ENCODE measurements at places on chromosomes 1 and 21. TPM values are rescaled to one million over a fixed set of nuclear protein-coding genes. Genes with fewer than 3 reads are reported as not detected.

Gene TNFRSF4
- under 0.01 TPM for total RNA-seq

Gene UBE2U
- total RNA-seq, result not detected

Gene GUCA2A
- not detected for total RNA-seq

Gene UMODL1
- total RNA-seq, result not detected

Gene TMEM82
- total RNA-seq, result not detected

Gene SEC16B
- 1.0 TPM for total RNA-seq

Gene CLDN14
- not detected for total RNA-seq

Gene CBS
- total RNA-seq, result 113 TPM

Gene NBPF10
- 5.1 TPM for total RNA-seq

Gene KPRP
- not detected for total RNA-seq

Gene PDZK1IP1
- total RNA-seq, result not detected

Gene MRPS21
- total RNA-seq, result 53.7 TPM

Gene B3GALT5
- under 0.01 TPM for total RNA-seq

Gene CASQ2
- total RNA-seq, result not detected

Gene FTCD
- total RNA-seq, result 1.3 TPM

Gene RNU1-1
- under 0.01 TPM for total RNA-seq

Gene SAMD13
- total RNA-seq, result 1.3 TPM

Gene DIO1
- not detected for total RNA-seq

Gene KIF14
- total RNA-seq, result 4.0 TPM

Gene SNX7
- 39.0 TPM for total RNA-seq

Gene PDC
- total RNA-seq, result not detected

Gene C4BPB
- total RNA-seq, result not detected

Gene COL24A1
- total RNA-seq, result 2.8 TPM

Gene KIF1B
- total RNA-seq, result 34.3 TPM

Gene PTPRC
- total RNA-seq, result under 0.01 TPM

Gene CDC20
- 1.3 TPM for total RNA-seq

Gene BARHL2
- total RNA-seq, result not detected

Gene BRINP3
- 18.8 TPM for total RNA-seq

Gene MTF2
- 13.6 TPM for total RNA-seq

Gene MARK1
- 2.1 TPM for total RNA-seq

Gene CD48
- under 0.01 TPM for total RNA-seq

Gene IL22RA1
- not detected for total RNA-seq

Gene LRRC3
- total RNA-seq, result 0.26 TPM

Gene SMIM34
- total RNA-seq, result 0.26 TPM

Gene MIA3
- 68.0 TPM for total RNA-seq

Gene KIF26B
- 6.9 TPM for total RNA-seq

Gene TMPRSS15
- not detected for total RNA-seq

Gene YTHDF2
- 57.3 TPM for total RNA-seq

Gene PALMD
- total RNA-seq, result 0.51 TPM

Gene RHBDL2
- 0.26 TPM for total RNA-seq

Gene ALDH4A1
- 6.9 TPM for total RNA-seq

Gene TMEM269
- total RNA-seq, result not detected

Gene TRIM46
- 4.0 TPM for total RNA-seq
